ENCODE measurements at places on chromosomes 7 and 10. TPM values are rescaled to one million over a fixed set of nuclear protein-coding genes. Genes with fewer than 3 reads are reported as not detected.

The EGFR gene
- 18.6 TPM for total RNA-seq

The SEMA3E gene
- total RNA-seq: 0.81 TPM

The ZNF853 gene
- total RNA-seq: 22.9 TPM

The OR2A42 gene
- total RNA-seq: 0.50 TPM

The FAM180A gene
- not detected for total RNA-seq

The RBP3 gene
- not detected for total RNA-seq

DNA sequence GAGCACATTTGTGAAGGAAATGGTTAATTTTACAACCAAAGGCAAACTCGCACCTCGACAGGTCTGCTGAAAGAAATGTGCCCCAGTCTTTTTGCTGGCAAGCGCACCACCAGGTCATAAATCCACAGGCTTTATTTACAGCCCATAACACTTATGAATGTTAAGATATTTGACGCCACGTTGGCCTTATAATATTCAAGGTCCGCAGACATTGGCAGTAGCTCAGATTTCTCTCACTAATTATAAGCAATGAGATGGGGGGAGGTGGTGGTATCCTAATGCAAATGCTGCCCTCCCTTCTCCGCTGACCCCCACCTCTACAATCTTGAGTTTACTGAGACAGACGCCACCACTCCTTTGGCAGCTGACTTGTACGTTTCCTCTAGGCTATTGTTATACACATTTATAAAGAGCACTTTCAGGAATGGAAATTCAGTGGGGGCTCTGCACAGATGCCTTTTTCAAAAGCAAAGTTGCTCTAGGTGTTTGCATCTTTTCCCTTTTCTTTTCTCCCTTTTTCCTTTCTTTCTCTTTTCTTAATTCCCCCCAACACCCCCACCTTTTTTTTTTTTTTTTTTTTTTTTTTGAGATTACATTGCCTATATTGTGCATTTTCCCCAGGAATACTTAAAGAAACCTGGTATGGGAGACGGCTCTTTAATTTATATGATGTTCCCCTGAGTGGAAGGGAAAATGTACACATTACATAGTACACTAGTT lies 6.7 kb downstream of the TCF7L2 start:
- no peak for DNase-seq

GRCh38 chr10:31853629-31854028 lies 75.0 kb downstream of the ARHGAP12 start:
- no peak for DNase-seq

DNA sequence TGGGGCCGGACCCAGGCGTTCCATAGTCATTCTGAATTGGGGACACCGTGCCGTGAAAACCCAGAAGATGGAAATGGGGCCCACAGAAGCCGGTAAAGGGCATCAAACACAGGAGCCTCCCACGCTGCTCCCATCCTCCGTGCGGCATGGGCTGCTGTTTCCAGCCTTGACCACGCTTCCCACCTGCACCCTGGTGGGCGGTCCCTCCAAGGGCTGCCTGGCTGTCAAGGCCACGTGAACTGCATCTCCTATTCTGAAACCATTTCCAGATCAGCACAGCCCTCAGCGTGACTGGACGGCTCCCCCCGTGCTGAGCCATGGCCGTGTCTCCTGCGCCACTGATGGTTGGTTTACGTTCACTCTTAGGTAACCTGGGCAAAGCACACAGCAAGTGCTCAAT lies 14.1 kb downstream of the CFAP46 start:
- DNase-seq: no peak

DNA sequence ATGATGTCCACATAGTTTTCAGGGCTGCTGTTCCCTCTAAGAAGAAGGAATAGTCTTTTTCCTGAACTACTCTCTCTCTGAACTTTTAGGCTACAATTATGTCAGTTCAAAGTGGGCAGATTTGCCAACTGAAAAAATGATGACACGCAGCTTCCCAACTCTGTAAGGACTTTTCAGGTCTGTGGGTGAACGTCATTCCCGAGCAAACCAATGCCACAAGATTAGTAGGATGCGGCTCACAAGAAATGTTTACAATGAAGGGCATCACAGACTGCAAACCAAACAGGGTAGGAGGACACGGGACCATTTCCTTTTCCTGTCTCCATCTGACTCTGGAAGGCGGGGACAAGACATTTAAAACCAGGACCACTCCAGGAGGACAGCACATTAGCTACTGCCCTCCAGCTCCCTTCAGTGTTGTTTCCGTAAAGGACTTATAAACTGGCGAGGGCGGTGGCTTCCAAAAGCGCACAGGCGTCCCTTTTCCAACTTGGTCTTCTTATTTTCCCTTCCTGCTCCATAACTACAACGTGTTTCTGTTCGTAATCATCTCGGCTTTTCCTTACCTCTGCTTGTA lies 539 bp upstream of the MKLN1 start:
- DNase-seq: no peak

DNA sequence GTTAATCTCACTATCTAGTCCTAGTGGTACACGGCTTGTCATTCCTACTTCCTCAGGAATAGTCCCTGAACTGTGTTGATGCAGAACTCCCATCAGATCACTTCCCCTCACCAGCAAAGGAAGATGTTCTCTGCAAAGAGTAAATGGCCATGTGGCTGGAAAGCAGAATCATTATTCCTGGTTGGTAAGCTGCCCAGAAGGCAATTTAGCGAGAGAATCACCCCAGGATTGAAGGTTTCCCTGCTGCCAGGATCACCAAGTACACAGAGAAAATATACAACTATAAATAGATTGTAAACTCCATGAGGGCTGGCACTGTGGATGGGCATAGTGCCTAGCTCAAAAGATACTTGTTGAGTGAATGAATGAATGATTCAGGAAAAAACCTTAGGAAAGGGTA lies 115.0 kb downstream of the GFRA1 start:
- DNase-seq: no peak

DNA sequence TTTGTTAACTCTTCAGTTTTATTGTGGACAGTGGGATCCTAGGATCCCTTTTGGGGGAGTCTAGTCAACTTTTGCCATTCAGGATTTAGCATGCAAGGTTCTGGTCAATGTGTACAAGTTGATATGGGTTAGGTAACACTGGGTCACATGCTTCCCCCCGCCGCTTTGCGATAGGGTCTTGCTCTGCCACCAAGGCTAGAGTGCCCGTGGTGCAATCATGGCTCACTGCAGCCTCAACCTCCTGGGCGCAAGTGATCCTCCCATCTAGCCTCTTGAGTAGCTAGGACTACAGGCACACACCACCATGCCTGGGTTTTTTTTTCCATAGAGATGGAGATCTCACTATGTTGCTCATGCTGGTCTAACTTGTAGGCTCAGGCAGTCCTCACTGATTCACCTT lies 3.2 kb upstream of the CSGALNACT2 start:
- no peak for DNase-seq

DNA sequence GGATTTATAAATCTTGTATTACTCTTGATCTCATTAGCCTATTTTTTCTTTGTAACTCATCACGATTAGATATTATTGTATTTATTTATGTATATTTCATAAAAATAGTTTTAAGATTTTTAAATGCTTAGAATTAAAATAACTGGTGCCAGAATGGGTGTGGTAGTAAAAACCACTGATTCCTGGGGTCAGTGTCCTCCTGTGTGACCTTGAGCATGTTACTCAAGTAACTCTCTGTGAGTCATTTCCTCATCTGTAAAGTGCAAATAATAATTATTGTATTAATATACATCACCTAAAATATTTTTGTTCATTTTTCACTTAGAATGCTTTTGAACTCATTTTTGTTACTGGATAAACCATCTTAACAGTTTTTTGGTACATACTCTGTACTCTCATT lies 91.3 kb upstream of the TMEM229A start:
- no peak for DNase-seq

DNA sequence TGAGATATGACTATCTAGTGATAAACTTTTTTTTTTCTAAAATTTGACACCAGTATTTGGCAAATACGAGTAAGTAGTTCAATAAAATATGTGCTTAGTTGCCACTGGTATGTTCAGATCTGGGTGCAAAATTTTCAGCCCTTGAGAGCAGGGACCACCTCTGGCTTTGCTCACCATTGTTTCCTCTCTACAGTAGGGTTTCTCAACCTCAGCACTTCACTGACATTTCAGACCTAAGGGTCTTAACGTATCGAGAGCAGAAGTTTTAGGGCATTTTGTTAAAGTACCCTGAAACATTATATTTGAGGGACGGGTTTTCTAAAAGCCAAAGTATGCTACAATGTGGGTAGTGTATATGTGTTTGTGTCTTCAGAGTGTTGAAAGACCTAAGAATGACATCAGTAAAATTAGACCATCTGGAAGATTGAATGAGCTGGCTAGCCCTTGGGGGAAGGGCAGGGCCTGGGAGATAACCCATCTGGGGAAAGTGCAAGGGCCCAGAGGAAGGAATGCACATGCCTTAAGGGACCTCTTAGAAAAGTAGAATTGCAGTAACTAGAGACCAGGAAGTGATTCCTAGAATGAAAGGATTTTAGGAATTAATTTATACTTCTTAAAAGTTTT lies 11.8 kb downstream of the BZW2 start:
- no peak for DNase-seq

DNA sequence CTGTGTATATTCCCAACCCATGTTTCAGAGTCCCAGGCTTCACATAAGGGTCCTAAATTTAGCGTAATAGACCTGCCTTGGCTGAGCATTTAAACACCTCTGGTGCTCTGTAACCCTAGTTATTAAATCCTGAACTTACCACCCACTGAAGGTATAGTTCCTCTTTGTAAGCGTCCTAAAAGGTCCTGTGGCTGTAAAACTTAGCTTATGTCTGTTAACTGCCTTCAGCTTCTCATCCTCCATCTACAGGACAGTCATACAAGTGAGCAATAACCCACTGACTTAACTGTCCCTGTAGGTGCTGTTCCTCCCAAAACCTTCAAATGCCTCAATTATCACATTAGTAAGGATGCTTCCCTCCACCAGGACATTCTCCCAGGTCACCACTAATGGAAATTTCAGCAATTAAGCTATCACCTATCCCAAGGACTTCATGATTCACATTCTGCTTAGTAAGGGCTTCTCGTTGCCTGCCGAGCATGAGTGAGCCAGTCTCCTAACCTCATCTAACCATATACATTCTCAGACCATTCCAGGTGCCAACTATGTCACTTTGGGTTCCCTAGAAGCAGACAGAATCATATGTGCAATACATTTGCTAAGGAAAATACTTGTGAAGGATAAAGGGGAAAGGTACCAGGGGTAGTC lies 55.8 kb downstream of the CASD1 start:
- no peak for DNase-seq

GRCh38 chr7:823649-824048 lies 8.6 kb upstream of the SUN1 start:
- DNase-seq: no peak

GRCh38 chr10:67033878-67034277 lies 108.0 kb downstream of the LRRTM3 start:
- DNase-seq: no peak

- no peak for DNase-seq
Measured at GRCh38 chr7:154693661-154694060, 309.3 kb downstream of the PAXIP1 start.

- DNase-seq: no peak
Measured at GRCh38 chr10:5551531-5552375, 27.0 kb downstream of the CALML3 start.

GRCh38 chr10:59595593-59595992 lies 114.1 kb downstream of the SLC16A9 start:
- DNase-seq: no peak

DNA sequence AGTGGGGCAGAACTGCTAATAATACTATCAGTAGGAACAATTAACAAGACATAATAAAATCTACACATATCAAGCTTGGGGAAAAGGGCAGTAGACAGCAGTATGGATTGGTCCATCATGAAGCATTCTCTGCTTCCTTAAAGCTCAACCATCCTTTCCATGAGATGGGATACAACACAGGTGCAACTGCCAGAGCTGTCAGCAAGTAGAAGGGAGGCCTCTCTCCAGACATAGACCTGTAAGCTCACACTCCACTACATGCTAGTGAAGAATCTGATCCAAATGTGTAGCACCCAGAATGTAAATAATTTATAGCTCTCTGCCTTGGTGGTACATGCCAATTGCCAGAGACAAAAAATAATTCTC lies 41.5 kb upstream of the ANAPC16 start:
- DNase-seq: no peak

DNA sequence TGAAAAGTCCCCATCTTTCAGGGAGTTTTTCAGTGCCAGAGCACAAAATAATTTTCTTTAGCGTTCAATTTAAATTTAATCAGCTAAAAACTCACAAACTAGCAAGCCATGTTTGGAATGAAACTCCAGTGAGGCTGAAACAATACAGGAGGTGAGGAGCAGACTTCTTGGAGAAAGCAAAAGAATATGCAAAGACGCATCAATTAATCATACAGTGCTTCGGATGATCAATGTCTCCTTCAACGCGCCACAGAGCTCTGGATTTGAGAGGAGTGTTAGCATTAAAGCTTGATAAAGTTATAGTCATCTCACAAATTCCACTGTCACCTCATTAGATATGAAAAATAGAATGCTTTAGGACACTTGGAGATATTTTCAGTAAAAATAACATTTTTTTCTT lies 248.0 kb downstream of the WDR11 start:
- DNase-seq: no peak

- no peak for DNase-seq
Measured at GRCh38 chr7:66732439-66732838, 8.1 kb upstream of the RABGEF1 start.

- DNase-seq: no peak
Measured at GRCh38 chr7:155104913-155105312, 34.8 kb downstream of the HTR5A start.

Data from mesothelial cell of epicardium (in vitro differentiated cells).